Amniotic stem cell (primary cell): ENCODE measurements at places on chromosomes 5 and 9.

DNA sequence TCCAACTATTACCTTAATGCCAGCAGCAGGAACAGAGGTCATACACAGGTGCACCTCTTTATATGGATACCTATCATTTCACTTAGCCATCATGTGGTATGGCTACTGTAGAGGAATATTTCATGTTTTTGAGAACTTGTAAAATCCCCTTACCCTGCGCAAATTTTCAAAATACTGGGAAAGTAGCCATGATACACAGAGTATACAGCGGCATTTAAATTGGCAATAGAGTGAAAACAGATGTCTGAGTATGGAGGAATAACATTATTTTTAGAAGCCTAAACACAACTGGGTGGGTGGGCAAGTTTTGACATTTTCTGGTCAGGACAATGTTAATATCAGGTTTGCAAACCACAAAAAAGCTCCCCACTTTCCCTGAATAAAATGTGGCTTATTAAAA, 109.5 kb downstream of the SMIM23 start:
- no peak for DNase-seq

- no peak for DNase-seq
Measured at GRCh38 chr9:120983259-120983837, 56.8 kb upstream of the TRAF1 start.

DNA sequence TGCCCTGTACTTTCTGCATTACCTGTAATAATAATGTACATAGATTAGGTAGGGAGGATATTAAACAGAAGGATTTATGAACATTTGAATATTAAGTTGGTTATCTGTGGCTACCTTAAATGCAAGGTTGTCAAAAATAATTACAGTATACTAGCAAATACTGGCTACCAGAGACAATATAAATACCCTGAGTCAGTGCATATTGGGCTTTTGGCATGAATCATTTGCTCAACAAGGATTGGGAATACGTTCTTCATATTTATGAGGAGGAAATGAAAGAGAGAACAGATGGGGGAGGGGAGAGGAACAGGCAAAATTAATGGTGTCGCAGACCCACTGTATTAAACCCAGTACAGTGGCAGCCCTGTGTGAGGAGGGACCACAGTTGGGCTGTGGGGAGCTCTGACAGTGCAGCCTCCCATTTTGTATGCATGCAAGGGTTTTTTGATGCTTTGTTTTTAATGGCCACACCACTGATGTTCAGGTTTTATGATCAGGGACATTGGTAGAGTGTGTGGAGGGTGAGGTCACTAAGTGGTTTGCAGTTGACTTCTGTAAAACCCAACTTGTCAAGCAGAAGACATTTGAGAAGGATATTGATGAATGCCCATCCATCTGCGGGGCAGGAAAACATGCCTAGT, 56.9 kb downstream of the MVB12B start:
- no peak for DNase-seq

DNA sequence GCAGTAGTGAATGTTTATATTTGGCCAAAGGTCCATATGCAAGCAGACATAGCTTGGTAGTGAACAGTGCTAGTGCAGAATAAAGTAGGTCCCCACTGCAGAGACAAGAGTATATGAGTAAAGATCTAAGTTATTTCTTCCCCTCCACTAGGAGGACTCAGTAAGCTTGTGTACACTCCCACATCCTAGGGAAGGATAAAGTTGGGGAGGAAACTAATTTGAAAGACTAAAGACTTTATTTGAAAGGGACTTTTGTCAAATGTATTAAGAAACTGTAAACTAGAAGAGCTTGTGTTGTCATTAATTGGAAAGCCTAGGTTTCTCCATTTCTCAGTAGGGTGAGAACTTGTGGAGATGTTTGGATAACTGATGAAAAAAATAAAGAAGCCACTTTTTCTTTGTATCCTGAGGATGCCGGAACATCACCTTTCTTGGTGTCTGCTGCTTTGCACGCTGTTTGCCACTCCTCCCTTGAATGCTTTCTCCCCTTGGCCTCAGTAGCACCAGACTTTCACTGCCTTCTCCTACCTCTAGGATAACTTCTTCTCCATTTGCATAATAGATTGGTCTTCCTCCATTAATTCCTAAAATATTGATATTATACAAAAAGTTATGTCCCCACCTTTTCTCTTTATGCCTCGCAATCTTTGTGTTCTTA, 329.0 kb downstream of the PARP8 start:
- DNase-seq, result no peak

DNA sequence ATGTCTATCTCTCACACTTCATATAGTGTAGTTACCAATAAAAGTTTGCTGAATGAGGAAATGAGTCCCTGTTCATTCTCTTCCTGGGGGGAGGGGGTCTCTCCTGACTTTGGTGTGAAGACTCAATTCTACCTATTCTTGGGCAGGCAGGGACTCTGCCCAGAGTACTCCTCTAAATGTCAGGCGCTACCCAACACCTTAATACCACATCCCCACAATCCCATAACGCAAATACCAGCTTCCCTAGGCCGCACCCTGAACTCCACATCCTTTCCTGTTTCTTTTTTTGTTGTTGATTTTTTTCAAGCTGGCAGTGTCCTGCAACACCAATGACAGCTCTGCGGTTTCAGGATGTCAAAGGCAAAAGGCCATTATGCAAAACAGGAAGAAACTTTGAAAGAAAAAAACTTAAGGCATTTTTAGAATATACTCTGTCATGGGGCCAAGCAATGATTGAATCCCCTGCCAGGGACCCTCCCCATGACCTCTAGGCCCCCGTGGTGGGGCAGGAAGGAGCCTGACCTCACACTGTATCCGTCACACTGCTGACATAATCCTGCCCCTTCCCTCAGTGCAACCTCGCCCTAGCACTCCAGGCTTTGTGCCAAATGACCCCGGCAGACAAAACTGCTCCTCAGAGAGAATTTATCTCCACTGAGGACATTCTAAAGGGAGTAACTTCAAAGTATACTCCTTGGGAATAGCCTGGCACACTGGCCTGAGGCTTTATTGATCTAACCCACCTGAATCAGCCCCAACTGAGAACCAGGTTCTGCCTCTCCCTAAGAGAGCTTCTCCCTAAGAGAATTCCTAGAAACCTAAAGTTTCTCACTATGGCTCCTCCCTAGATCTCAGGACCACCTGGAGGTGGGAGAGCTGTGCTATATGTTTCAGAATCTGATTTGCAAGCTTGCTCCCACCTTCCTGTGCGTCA, 8.0 kb downstream of the B4GALT1 start:
- DNase-seq, result no peak

- no peak for DNase-seq
Measured at GRCh38 chr5:146018514-146019375, 82.4 kb downstream of the SH3RF2 start.

DNA sequence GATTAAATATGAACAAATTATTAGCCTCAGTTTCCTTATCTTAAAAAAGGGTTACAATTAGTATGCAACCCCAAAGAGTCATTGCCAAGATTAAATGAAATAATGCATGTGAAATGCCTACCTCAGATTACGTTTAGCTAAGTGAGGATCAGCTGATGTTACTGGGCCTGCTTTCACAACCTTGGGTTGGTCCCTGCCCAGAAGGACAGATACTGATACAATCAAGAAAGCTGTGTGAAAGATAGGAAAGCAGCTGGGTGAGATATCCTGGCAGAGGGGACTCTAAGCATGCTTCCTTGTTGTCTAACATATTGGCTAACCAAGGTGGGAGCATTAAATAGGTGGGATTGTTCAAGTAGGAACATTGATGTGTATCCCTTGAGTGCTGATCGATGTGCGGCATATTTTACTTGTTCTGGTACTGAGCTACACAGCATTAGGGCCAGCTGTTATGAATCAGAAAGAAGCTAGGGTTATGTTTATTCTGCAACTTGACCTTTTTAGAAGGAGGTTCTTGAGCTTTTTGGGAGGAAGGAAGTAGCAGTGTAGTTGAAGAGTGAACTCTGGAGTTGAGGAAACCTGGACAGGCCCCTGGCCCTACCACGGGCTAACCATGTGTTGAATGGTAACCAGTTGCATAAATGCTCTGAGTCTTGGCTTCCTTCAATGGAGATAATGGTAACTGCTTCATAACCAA, 28.9 kb downstream of the SNX24 start:
- DNase-seq, result no peak

GRCh38 chr5:78355561-78355960, 4.9 kb upstream of the SCAMP1 start:
- DNase-seq, result no peak

- DNase-seq, result peak; percentile 29
Measured at GRCh38 chr5:125083981-125084380, 337.5 kb upstream of the ZNF608 start.

GRCh38 chr5:146069780-146070099, 35.6 kb downstream of the PLAC8L1 start:
- DNase-seq, result no peak

DNA sequence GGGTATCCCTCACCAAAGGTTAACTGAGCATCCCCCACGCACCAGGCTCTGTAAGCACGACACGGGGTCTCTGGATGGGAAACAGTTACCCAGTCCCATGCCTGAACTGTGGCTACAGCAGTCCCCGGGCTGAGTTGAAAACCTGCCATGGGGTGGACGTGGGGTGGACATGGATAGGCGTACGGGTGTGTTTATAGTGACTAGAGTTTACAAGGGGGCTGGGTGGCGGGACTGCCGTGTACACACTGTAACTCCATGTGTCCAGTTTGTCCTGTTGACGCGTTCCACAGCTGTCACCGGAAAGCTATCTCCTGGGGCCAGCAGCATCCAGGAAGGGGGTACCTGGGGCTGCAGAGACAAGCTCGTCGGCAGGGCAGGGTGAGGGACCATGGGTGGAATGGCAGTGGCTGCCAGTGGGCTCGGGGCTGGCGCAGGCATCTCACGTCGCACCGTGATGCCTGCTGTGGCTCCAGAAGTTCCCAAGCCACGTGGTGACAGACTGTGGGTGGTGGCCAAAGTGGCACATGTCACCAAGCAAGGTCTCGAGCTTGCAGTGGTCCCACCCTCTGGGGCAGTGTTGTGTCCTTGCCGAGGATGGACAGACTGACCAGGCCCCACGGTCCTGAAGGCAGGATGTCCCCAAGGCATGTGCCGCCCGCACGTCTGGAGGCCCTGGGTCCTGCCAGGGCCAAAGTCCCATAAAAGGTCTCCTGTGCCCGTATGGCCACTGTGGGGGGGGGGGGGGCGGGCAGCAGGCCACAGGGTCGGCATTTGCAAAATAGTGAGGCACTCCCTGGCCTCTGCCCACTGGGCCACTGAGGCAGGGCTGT, 29.3 kb upstream of the RNF130 start:
- DNase-seq, result no peak

DNA sequence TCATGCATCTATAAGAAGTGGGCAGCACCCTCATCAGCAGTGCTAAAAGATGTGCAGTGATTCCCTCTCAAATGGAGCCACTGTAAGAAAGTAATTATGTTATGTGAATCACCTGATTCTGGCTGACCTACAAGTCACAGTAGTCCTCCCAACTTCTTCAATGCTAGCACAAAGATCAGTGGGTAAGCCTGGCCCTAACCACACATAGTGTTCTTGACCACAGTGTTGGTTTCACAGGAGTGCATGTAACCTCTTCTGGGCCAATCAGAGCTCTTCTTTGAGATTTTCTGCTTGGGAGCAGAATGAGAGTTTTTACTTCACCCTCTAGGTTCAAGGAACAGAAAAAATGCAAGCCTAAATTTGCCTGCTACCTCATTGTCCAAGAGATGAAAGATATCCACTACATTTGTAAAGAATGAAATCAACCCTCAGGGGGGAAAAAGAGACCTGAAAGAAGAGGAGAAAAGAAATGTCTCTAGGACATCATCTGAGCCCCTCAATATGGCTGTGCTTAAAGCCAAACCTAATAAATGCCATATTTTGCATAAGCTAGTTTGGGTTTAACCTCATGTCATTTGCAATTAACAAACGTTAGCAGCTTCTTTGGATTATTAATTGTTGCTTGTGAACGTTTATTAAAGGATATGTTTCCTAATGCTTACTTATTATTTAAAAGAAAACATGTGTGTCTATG, 65.3 kb upstream of the ADRB2 start:
- no peak for DNase-seq

- DNase-seq, result no peak
Measured at GRCh38 chr5:180960209-180960608, 28.4 kb upstream of the BTNL3 start.

DNA sequence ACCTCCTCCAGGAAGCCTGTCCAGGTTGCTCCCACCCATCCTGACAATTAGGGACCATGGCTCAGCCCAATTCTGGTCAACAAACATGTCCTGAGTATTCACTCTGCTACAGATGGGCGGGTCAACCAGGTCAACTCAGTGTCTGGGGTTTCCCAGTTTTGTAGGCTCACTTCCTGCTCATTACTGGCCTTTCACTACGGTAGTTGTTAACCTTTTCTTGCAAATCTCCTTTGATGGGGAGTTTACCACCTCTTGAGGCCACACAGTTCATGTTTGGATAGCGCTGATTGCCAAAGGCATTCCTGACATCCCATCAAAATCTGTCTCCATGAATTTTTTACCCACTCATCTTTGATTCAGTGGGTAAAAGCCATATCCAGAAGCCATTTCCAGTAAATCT, 13.8 kb downstream of the TMEM8B start:
- no peak for DNase-seq

- DNase-seq, result no peak
Measured at GRCh38 chr5:35908228-35908627, 30.2 kb downstream of the CAPSL start.

DNA sequence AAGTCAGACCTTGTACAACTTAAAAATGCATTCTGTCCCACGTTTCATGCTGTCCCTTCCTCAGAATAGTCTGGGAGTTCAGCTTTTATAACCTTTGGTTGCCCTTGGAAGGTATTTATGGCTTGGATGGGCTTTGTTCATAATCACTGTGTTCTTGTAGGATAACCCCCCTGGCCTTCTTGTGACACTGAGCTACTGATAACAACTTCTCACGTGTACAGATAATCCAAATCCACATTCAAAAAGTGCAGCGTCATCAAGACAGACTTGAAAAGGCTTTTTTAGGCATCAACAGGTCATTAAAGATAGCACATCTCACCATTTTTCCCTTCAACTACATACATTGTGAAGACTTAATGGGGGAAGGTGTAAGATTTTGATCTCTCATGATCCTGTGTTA, 42.0 kb downstream of the SLC1A3 start:
- no peak for DNase-seq

DNA sequence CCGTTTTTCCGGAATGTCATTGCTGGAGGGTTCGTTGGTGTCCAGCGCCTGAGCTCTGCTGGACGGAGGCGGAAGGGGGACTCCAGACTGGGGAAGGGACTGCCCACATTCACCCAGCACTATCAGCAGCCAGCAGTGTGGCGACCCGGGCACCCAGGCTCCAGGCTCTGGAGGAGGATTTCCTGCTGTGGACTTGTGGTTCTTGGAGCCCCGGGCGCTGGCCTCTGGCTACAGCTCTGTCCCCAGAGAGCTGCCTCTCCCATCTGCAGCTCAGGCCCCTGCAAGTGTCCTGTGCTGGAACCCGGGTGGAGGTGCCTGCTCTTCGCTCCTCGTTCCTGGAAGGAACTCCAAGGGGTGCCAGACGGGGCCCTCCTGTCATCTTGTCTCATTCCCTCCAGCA, 152.6 kb downstream of the RGS3 start:
- DNase-seq, result no peak

DNA sequence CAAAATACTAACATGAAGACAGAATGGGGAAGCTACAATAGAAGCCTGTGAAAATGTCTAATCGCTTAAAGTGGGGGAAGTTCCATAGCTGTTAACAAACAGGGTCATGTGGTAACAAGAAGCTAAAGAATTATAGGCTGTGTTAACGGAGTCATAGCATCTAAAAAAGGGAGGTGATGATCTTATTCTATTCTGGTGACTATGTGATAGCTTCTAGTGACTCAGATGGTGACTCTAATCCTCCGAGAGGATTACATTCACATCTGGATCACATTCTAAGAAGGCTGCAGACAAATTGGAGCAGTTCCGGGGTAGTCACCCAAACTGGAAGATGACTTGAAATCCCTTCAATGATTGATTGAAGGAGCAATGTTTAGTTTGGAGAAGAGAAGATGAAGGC, 142.1 kb downstream of the LIFR start:
- peak; percentile 7 for DNase-seq

- DNase-seq, result no peak
Measured at GRCh38 chr9:79501546-79501945, 70.2 kb upstream of the TLE4 start.
